Transverse colon (tissue), 4 donors: ENCODE measurements at places on chromosomes 3 and 15.

GRCh38 chr3:134344560-134344959 is 29.7 kb downstream of the AMOTL2 start:
- DNase-seq: no peak

GRCh38 chr15:94631608-94632007 is 400.2 kb downstream of the MCTP2 start:
- DNase-seq: no peak

GRCh38 chr3:29186982-29187725 is 93.7 kb upstream of the RBMS3 start:
- no peak for DNase-seq

- no peak for DNase-seq
These were observed 49.3 kb downstream of the TMEM212 start for GRCh38 chr3:171892457-171892856.

DNA sequence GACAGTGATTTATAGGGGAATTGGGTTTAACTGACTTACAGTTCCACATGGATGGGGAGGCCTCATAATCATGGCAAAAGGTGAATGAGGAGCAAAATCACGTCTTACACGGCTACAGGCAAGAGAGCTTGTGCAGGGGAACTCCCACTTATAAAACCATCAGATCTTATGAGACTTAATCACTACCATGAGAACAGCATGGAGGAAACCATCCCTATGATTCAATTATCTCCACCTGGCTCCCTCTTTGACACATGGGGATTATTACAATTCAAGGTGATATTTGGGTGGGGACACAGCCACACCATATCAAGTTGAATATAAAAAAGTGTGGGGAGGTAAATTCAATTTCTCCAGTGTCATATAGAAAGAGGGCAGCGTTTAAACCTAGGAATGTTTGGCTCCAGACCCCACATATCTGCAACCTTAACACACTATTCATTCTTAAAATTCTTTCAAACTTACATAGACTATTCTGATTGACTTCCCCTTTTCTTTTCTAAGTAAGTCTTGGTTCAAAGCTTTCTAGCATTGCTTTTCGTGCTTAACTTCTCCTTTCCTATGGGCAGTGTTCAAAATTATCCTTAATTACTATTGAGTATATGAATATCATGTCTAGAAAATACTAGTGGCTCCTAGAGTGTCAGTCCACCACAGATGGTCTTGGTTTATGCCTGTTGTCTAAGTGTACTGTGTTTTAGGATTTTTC is 446.7 kb upstream of the GBE1 start:
- no peak for DNase-seq

GRCh38 chr3:8596321-8597218 is 48.0 kb downstream of the SSUH2 start:
- DNase-seq: no peak

DNA sequence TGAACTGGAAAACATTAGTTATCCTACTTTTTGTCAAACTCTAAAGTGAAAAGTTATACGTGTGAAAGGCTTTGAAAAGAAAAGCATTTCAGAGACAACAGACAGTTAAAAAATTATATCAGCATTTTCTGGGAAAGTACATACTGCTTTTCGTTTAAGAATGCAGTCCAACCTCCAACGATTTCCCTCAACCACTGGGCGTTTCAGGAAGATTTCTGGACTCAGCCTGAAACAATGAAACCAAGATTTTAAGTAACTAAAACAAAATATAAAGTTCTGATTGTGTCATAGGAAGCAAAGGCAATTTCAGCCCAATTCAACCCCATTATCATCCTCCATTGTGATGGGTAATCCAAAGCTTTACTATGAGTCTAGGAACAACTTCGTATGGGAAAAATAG is 110.7 kb downstream of the PLD1 start:
- no peak for DNase-seq

DNA sequence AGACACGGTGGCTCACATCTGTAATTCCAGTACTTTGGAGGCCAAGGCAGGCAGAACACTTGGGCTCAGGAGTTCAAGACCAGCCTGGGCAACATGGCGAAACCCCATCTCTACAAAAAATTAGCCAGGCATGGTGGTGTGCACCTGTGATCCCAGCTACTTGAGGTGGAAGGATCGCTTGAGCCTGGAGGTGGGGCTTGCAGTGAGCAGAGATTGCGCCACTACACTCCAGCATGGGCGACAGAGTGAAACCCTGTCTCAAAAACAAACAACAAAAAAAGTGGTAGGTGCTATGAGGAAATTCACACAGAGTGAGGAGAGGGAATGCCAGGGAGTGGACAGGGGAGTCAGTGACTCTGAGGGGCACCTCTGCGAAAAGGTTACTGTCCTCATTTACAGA is 29.4 kb downstream of the RPN1 start:
- no peak for DNase-seq

GRCh38 chr15:95284492-95284891 is 1046.0 kb upstream of the NR2F2 start:
- no peak for DNase-seq

GRCh38 chr15:72227720-72228119 is 3.3 kb downstream of the PKM start:
- DNase-seq: no peak

DNA sequence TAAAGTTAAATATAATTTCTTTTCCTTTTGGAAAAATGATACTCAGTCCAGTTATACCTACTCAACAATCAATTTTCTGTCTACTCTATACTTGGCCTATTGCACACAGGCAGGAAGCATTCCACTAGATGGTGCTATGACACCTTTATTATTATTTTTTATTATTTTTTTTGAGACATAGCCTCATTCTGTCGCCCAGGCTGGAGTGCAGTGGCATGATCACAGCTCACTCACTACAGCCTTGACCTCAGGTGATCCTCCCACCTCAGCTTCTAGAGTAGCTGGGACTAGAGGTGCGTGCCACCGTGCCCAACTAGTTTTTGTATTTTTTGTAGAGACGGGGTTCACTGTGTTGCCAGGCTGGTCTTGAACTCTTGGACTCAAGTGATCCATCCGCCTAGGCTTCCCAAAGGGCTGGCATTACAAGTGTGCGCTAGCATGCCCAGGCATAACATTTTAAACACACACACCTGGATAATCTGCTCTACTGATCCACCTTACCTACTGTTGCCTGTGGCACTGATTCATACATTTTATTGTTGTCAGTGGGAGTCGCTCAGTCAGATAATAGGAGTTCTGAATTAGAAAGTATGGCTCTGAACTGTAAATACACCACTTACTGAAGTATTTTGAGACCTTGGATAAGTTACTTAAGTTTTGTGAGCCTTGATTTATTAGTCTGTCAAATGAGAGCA is 56.2 kb downstream of the EIF3J start:
- DNase-seq: no peak

DNA sequence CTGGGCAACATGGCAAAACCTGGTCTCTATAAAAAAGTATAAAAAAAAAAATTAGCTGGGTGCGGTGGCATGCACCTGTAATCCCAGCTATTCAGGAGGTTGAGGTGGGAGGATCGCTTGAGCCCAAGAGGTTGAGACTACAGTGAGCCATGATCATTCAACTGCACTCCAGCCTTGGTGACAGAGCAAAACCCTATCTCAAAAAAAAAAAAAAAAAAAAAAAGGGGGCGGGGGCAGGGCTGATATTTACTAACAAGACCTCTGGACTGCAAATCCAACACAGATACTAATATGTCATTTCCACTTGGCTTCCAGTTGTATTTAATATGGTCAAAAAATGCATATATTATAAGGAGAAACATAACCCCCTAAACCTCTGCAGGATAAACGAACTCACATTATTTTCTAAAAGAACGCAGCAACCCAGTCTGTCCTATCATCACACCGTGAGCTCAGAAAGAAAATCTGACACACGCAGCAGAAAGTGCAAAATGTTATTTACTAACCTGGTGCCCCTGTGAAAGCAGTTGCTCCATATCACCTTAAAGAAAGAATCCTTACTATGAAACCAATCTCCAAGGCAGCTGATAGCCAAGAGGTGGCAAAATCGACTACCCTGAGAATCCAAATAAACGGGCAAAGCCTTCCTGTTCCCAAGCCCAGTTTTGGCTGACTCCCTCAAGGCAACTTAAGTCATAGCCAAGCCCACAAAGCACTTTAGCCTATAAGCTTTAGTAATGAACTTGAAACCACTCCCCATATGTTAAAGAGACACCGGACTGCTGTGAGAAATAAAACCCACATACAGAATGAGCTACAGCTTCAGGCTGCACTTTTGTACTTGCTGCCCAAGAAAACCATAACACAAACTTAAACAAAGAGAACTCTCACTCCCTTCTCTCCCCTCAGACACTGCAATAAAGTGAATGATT is 39.3 kb downstream of the PLD1 start:
- DNase-seq: peak; percentile 62

DNA sequence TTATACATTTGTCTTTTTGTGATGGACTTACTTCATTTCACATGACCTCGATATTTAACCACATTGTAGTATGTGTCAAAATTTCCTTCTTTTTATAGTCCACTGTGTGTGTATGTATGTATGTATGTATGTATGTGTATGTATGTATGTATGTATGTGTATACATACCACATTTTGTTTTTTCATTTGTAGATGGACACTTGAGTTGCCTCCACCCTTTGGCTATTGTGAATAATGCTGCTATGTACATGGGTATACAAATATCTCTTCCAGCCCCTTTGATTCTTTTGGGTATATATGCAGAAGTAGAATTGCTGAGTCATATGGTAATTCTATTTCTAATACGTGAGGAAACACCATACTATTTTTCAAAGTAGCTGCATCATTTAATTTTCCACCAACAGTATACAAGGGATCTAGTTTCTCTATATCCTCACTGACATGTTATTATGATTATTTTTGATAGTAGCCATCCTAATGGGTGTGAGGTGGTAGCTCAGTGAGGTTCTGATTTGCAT is 228.2 kb downstream of the OPA1 start:
- no peak for DNase-seq

DNA sequence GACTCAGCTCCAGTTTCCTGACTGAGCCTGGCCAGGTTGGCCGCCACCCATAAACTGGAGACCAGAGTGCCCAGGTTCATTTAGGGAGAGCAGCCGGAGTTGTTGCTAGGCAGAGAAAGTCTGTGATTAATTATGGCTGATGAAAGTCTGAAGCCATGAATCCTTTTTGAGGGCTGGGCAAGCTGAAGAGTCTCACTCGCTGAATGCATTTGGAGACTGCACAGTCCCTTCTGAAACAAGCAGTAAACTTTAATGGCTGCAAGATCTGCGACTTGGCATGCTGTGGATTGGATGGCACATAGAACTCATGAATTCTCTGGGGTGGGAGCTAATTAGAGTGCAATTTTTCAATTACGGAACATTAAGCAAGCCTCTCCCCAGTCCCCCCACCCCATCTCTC is 282.1 kb downstream of the RPLP1 start:
- no peak for DNase-seq

- DNase-seq: no peak
These were observed 8.1 kb downstream of the SLC33A1 start for GRCh38 chr3:155846119-155846518.

- no peak for DNase-seq
These were observed 526.4 kb downstream of the SOX2 start for GRCh38 chr3:182238126-182238525.

- DNase-seq: no peak
These were observed 158.2 kb upstream of the TSC22D2 start for GRCh38 chr3:150249779-150250470.

- DNase-seq: no peak
These were observed 226.7 kb upstream of the DCBLD2 start for GRCh38 chr3:99128235-99128634.

GRCh38 chr3:14096742-14097141 is 27.9 kb downstream of the CHCHD4 start:
- DNase-seq: no peak

- DNase-seq: no peak
These were observed 36.2 kb downstream of the SEMA5B start for GRCh38 chr3:122991236-122991985.

- DNase-seq: no peak
These were observed 35.2 kb downstream of the IFT122 start for GRCh38 chr3:129474984-129475804.

DNA sequence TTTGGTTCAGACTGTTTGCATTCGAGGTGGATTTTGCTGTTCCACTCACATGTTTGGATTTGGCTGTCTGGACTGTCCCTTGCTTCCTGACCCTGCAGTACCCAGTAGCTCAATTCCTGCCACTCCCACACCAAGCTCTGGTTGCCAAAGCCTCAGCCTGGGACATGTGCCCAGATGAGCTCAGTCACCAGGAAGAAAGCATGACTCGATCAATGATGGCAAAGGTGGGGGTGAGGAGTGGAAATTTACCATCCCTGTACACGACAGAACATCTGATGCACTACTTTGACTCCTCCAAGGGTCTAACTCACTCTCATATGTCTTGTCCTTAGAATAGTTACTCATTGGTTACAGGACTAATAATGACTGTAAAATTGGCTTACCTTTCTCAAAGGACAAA is 45.2 kb downstream of the ZNF385D start:
- DNase-seq: no peak

GRCh38 chr3:100265016-100265415 is 4.2 kb downstream of the TBC1D23 start:
- DNase-seq: no peak

- no peak for DNase-seq
These were observed 97.8 kb downstream of the IGSF11 start for GRCh38 chr3:118936811-118937210.

- no peak for DNase-seq
These were observed 27.6 kb downstream of the XYLB start for GRCh38 chr3:38374221-38374620.

DNA sequence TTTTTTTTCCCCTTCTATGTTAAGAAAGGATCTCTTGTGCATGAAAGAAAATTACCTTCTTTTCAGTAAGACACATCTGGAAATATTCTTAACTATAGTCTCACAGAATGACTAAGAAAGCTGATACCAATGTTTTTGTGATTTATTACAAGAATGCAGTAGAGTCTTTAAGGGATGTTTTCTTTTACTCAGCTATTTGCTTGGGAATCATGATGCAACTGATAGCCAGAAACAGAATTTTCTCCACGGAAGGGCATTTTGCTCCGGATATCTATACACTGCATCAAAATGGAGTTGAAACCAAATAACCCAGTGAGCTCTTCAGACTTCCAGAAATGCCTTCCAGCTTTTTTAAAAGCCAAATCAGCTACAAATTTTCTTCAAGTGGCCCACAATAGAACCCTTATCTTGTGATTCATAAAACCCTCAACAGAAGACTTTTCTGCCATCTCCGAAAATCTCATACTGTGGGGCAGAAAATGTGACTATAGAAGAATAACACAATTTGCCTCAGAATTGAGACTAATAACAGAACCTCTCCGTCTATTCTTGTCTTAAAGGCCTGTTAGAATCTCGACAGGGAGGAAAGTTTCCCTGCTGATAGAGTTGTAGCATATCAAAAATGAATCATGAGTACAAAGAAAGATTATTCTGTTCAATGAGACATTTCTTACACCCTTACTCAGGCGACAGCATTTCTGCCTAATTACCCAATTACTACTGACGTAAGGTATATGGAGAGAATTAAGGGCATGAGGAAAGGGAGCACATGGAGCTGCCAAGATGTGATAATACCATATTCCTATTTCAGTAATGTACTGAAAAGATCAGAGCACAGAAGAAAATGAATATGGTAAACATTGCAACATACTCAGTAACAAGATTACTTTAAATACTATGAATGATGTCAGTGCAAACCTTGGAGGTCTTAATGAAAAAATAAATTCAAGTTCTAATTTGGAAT is 900.1 kb downstream of the ROBO1 start:
- DNase-seq: no peak
